ENCODE measurements at places on chromosomes 3 and 15.

- no peak for DNase-seq
Observed at GRCh38 chr3:64385277-64385676, 160.0 kb upstream of the PRICKLE2 start.

DNA sequence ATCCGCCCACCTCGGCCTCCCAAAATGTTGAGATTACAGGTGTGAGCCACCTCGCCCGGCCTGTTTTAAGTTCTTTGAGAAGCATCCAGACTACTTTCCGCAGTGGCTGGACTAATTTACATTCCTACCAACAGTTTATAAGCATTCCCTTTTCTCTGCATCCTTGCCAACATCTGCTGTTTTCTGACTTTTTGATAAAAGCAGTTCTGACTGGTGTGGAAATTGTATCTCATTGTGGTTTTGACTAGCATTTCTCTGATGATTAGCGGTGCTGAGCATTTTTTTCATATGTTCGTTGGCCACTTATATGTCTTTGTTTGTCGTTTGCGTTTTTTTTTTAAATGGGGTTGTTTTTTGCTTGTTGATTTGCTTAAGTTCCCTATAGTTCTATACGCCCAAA, 208.4 kb upstream of the DPPA4 start:
- no peak for DNase-seq

DNA sequence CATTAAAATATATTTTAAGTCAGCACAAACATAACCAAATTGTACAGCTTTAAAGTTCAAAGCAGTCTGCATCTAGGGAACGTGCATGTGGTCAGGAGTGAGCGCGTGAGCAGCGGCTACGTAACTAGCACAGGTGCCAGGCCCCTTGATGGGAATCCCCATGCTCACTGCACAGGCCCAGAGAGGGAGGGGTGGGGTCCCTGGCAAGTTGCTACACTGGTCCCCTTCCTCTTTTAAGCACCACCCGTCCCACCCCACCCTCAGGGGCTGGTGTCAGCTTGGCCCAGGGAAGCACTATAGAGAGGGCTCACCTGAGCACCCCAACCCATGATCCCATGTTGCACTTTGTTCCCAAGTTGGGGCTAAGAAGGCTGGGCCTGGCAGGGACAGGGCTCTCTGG, 835 bp upstream of the GMPPB start:
- DNase-seq = peak; percentile 81

DNA sequence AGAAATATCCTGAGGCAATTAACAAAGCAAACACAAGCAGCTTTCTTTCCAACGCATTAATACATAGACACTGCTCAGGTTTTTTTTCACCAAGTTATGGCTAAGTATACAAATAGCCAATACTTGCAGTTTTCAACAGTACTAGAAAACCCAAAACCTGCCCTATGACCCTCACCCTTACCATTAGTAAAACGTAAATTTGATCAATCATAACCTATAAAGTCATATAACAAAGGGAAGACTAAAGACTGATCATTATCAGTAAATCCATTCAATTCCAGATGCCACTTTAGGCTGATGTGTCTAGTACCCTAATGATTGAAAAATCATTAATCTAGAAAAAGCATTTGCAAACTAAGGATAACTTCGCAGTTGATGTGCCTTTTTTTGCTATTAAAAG, 3.2 kb downstream of the SERP1 start:
- DNase-seq = no peak

GRCh38 chr3:86388820-86389219, 602.1 kb downstream of the VGLL3 start:
- DNase-seq = no peak

GRCh38 chr3:195777975-195778374, 33.8 kb downstream of the MUC4 start:
- no peak for DNase-seq

DNA sequence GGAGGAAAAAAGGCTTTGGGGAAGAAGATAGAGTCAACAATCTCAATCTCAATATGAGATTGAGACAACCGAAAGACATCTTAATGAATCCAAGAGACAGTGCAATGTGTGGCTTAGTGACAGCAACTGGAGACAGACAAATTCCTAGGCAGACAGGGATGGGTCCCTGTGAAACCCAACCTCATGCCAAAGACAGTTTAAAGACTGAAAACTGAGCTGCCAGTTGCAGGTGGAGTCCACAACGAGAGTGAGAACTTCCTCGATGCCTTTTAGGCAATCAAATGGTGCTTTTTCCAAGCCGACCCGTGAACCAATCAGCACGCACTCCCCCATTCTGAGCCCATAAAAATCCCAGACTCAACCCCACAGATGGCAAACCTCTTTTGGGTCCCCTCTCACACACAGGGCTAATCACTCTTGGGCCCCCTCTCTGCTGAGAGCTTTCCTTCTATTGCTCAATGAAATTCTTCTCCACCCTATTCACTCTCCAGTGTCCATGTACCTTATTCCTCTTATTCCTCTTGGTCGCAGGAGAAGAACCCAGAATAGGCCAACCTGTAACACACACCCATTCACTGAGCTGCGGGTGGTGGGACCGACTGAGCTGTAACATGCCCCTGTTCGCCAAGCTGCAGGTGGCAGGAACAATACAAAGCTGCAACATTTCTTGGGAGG, 34.8 kb downstream of the ZMAT3 start:
- DNase-seq = no peak

GRCh38 chr3:102329066-102329465, 105.7 kb upstream of the ZPLD1 start:
- no peak for DNase-seq

DNA sequence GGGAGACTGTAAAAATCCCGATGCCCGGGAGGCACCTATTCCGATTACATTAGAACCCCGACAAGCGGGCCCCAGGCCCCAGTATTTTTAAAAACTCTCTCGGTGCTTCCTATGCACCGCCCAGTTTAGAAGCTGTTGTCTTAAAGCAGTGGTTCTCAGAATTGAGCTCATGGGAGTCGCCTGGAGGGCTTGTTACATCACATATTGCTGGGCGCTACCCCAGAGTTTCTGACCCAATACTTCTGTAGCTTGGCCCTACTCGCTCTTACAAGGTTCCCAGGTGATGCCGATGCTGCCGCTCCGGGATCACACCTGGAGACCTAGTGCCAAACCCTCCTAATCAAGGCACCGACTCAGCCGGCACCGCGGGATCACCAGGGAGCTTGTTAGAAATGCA, 35.2 kb downstream of the CPN2 start:
- DNase-seq = no peak

GRCh38 chr3:32912046-32912445, 39.4 kb upstream of the CCR4 start:
- DNase-seq = no peak

DNA sequence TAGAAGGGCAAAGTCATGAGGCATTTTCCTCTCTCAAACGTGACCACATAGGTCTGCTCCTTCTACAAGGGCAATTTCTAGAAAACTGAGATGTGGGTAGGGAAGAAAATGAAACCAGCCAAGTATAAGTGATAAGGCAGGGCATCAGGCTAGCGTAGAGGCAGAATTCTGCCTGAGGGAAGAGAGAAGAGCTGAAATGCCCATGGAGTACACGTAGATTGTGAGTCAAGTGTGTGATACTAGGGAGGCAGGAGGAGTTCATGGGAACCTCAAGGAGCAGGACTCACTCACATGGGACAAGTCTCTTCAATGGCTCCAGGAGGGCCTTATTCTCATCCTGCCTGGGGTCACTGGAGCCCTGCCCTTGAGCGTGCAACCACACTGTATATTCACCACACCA, 34.9 kb upstream of the PPP4R2 start:
- no peak for DNase-seq

DNA sequence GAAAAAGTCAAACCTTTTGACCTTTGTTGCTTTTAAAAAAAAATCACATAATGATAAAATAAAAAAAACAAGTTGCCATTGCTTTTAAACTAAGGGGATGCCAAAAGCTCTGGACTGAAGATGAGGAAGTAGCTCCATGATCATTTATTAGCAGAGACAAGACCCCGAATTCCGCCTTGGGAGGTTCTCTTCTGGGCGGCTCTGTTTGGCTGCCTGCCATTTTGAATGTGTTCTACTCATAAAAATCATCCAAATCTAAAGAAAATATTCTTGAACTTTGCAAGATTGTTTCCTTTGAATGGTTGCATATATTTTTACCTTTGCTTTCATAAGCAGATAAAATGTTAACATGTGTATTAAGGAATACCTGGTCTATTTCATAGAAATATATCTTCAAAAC, 63.8 kb downstream of the NCEH1 start:
- no peak for DNase-seq

DNA sequence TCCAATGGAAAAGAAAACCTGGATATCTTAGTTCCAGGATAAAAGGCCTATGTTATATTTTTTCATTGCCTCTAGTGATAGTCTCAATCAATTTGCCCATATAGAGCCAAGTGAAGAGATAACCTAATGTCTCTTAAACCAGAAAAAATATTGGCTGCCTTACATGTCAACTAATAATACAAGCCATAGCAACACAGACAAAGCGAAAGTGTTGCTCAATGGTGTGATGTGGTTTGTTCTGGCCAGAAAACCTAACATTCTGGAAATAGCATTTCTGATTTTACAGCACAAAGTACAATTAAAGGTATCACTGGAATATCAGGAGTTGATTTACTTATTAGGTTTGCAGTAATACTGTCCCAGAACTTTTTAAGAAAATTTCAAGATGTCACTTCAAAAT, 101.5 kb downstream of the ATP8B4 start:
- DNase-seq = no peak

DNA sequence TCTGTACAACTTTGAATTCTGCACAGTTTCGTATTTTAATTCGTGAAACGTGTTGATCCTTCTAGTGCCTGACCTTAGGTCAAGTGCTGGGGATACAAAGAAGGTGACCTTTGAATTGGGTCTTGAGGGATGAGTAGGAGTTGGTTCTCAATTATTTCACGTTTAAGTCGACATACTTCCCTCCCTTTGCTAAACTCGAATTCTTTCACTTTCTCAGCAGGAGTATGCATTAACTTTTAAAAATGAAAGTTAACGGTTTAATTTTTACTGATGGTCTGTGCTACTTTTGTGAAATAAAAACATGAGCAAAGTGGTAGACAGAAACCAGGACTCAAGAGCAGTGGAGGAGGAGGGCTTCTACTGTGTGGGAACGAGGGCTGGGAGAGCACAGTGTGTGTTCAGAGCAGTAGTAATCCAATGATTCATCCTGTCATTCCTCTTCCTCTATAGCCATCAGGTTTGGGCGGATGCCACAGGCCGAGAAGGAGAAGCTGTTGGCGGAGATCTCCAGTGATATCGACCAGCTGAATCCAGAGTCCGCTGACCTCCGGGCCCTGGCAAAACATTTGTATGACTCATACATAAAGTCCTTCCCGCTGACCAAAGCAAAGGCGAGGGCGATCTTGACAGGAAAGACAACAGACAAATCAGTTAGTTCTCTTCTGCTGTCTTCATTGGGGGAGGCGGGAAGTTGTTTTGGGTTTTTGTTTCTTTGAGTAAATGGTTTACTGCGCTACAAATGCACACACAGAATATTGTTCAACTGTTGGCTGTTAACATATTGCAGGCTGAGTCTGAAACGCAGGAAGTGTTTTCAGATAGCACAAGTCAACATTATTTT, 78.6 kb upstream of the TSEN2 start:
- peak; percentile 64 for DNase-seq

Data from CD4-positive, alpha-beta T cell treated with Interleukin-15 for 1 hour (primary cell).